ENCODE measurements at places on chromosomes 7 and 10.

- no peak for DNase-seq
These were observed 365.6 kb downstream of the WDR11 start for GRCh38 chr10:121216721-121217181.

- DNase-seq: no peak
These were observed 24.3 kb downstream of the CBLL1 start for GRCh38 chr7:107768263-107768662.

DNA sequence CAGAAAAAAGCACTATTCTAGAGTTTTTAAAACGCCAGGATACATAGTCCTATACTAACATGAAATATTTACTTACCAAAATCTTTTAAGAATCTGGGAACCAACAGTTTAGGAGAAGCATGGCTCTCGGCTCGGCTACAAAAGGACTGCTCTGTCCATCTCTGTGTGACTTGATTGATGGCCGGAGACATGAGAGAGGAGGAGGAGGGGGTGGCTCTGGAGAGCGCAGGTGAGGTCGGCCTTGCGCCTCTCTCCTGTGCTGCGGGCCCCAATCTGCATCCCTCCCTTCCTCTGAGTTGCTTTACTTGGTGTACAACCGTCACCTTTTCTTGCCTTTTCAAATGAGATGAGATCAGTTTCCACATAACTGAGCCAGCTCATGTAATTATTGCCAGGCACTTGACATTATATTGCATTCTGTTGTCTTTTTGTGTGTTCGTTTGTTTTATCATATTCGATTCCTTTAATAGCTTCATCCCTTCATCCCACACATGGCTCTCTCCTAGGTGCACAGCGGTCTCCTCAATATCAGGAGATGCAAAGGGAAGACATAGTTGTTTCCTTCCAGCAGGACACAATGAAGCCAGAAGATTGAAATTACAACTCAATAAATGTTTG lies 87.8 kb upstream of the KLF6 start:
- DNase-seq: no peak

- no peak for DNase-seq
These were observed 89.4 kb downstream of the TBXAS1 start for GRCh38 chr7:139918480-139918879.

- DNase-seq: no peak
These were observed 78.8 kb downstream of the MTPAP start for GRCh38 chr10:30270247-30270646.

DNA sequence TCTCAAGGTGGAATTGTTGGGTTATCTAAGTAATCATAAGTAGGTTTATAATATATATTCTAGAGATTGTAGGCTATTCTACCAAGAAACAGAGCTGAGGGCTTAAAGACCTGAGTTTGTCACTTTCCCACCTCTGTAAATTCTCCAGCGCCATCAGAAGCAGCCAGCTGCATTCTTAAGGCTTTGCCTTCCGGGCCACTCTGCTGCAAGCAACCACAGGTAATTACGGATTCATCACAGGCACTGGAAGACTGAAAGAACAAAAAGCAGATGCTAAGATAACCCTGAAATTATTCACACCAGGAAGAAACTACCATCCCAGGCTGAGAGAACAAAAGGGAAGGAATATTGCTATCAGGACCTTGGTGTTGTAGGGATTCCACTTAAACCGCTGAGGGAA lies 137.8 kb upstream of the JCAD start:
- no peak for DNase-seq

DNA sequence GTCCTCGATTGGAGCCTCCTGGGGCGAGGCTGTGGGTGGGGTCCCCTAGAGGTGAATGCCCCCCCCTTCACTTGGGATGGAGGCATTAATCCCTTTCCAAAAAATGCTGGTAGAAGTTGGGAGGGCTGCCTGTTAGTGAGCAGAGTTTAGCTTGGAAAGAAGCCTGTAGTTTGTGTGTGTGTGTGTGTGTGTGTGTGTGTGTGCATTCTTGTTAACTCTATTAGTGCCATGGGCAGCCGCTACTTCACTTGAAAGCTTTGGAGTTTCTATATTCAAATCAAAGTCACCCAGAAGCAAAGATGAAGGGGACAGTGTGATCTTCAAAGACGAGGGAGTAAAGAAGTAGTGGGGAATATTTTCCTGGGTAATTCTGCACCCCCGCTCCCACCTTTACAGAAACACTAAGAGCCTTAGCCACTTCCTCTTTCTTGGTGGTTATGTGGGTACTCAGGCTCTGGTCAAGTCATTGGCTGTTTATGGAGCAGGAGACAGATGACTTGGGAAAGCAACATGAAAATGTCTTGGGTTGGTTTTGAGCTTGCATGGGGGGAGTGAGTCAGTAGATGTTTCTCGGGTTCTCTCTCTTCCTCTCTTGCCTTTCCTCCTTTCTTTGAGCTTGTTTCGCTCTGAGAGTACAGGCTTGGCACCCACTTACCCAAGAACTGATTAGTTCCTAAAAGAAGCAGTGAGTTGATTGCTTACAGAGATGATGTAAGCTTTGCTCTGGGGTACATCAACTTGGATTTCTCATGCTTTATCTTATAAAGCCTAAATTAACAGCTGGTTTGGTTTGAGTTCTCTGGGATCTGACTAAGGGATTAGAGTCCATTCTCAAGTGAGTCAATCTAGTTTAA lies 35.9 kb downstream of the TCF7L2 start:
- DNase-seq: no peak

DNA sequence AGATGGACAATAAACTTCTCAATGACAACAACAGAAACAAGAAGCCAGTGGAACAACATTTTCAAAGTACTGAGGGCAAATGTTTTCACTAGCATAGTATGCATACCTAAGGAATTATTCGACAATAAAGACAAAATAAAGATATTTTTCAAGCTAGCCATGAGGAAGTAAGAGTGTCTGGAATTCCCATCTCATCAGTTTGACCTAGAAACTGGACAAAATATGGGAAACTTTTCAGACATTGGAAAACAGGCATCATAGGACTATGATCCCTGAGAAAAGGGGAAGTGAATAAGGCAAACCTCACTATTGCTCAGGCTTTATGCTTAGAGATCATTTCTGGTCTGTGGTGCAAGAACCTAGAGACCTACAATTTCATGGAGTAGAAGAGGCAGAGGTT lies 86.3 kb downstream of the OAT start:
- no peak for DNase-seq

DNA sequence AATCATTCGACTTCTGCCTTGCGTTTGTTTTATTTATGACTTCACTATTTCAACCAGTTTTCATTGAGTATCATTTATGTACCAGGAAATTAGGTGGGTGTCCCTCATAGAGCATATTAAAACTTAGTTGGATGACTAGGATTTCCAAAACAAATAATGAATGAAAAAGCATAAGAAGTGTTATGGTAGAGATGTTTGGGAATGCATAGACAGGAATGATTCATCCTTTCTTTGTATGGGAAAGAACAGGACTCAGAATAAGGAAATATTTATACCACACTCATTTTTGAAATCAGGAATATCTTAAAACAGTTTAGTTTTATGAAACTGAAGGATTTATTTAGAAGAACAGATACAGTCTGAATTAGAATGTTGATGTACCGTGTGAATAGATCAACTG lies 315.7 kb downstream of the EXOC4 start:
- no peak for DNase-seq

DNA sequence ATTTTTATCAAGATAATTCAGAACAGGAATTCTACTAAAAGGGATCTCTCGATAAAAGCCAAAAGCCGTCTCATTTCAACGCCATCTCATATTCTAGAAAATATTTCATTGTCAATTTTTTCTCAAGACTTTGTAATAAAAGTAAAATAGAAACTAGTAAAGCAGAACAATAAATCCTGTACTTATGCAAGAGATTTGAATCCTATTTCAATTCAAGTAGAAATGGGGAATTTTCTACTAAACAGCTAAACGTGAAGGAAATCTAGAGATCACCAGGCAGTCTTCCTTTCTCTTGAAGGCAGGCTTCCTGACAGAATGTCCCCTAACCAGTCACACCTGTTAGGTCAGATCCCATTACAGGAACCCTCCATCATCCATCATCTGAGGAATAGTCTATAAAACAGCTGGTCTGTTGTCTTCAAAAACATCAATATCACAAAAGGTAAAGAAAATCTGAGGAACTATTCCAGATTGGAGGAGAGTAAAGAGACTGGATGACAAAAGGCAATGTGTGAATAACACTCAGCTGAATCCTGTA lies 23.7 kb downstream of the USP6NL start:
- no peak for DNase-seq

- no peak for DNase-seq
These were observed 23.5 kb upstream of the GPR146 start for GRCh38 chr7:1020849-1021251.

- no peak for DNase-seq
These were observed 19.6 kb downstream of the SGMS1 start for GRCh38 chr10:50604049-50604640.

DNA sequence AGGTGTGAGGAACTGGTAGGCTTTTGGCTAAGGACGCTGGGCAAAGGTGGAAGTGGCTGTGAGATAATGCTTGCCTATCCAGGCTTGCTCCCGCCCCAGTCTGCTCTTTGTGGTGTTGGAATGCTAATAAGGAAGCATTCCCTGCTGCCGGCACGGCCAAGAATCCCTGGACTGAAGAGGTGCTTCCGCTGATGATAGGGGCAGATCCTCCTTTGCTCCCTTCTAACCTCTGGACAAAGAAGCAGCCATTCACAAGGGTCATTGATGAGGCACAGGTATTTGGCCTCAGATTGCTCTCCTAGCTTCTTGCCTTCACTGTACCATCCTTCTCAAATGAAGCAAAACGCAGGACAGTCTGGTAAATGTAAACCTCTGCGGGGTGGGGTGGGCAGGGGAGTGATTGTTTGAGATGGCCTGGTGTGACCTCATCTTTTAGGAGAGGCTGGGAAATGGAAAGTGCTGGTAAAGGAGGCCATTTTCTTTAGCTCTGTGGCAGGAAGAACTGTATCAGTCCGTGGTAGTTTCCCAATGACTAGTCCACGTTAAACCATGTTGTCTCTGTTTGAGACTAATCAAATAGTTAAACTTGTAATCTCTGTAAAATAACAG lies 1.7 kb downstream of the PGAM1 start:
- DNase-seq: peak; percentile 55

GRCh38 chr7:112990624-112991023 lies 96.0 kb downstream of the GPR85 start:
- no peak for DNase-seq

- no peak for DNase-seq
These were observed 159.2 kb upstream of the ITGB1 start for GRCh38 chr10:33117230-33117629.

GRCh38 chr10:85402541-85402940 lies 964.1 kb downstream of the GRID1 start:
- DNase-seq: no peak

GRCh38 chr7:2710901-2711551 lies 23.0 kb downstream of the AMZ1 start:
- DNase-seq: no peak

GRCh38 chr7:142709921-142710320 lies 39.4 kb upstream of the PRSS1 start:
- DNase-seq: no peak

- no peak for DNase-seq
These were observed 88.6 kb upstream of the PPP1R3A start for GRCh38 chr7:114007386-114007785.

DNA sequence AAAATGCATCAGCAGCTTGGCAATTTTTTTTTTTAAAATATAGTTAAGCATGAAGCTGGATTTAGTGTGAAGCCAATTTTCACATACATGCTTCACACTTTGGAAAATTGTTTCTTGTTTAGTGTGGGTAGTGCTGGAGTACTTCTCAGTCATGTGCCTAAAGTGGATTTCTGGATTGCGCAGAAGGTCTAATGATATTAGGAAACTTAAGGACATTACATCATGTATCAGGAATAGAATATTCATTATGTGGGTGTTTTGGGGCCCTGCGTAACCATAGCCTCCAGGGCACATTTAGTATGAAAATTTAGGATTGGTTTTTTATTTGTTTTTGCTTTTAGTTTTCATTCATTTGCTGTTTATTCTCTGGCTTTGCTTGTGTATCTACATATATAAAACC lies 28.8 kb upstream of the BNIP3 start:
- no peak for DNase-seq

- DNase-seq: no peak
These were observed 27.0 kb downstream of the MYL10 start for GRCh38 chr7:101602082-101602481.

- no peak for DNase-seq
These were observed 545.5 kb upstream of the FOXK1 start for GRCh38 chr7:4136501-4137110.

DNA sequence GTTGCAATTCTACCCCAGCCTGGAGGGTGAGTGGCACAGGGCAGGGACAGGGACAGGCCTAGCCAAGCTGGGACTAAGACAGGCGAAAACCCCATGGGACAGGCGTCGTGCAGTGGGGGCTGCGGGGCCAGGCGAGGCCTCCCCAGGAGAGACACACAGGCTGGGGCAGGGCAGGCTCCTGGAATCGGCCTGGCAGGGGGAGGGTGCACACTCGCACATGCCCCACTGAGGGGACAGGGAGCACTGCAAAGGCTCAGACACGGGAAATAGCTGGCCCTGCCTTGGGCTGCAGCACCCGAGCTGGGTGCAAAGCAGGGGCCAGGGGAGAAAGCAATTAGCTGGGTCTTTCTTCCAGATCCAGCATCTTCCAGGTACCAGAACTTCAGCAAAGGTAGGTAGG lies 10.4 kb downstream of the LAT2 start:
- no peak for DNase-seq

DNA sequence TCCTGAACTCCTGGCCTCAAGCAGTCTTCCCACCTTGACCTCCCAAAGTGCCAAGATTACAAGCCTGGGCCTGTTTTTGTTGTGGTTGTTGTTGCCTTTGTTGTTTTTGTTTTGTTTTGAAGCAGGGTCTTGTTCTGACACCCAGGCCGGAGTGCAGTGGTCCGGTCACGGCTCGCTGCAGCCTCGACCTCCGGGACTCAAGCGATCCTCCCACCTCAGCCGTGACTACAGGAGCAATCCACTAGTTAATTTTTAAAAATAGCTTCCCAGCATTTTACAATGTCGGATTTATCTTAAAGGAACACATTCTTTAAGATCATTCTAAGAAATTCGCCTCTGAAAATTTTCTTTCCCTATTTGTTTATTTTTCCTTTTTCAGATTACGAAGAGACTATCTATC lies 27.7 kb upstream of the AP5Z1 start:
- DNase-seq: no peak

GRCh38 chr7:6182993-6183392 lies 89.4 kb downstream of the CYTH3 start:
- no peak for DNase-seq

- DNase-seq: no peak
These were observed 6.0 kb downstream of the SKIDA1 start for GRCh38 chr10:21519397-21519933.

GRCh38 chr7:103699032-103699431 lies 253.0 kb upstream of the SLC26A5 start:
- no peak for DNase-seq

- DNase-seq: no peak
These were observed 28.0 kb downstream of the GLCCI1 start for GRCh38 chr7:7996568-7996967.

- no peak for DNase-seq
These were observed 417.0 kb upstream of the FOXK1 start for GRCh38 chr7:4265066-4265465.
